ENCODE measurements at places on chromosomes 4 and X. TPM values are rescaled to one million over a fixed set of nuclear protein-coding genes. Genes with fewer than 3 reads are reported as not detected.

GRCh38 chr4:57443787-57444186 lies 333.6 kb upstream of the IGFBP7 start:
- no peak for DNase-seq

GRCh38 chr4:147963839-147964238 lies 232.0 kb downstream of the ARHGAP10 start:
- DNase-seq, result no peak

Gene ATP2B3
- not detected for total RNA-seq

DNA sequence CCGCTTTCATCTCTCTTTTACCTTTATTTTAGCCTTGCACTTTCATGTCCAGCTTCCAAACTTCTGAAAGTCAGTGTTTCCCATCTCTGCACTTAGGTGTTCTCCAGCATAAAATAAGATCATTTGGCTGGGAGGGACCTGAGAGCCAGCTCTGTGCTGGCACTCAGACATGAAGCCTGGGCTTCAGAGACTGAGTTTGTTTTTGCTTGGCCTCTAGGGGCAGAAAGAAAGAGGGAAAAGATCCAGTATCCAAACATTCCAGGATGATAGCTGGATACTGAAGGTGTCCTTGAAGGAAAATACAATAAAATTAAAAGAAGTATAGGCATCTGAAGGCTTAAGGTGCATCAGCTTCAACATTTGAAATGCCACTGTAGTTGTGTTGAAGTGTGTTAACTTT lies 202.4 kb upstream of the ZIC3 start:
- DNase-seq, result no peak

Gene BDH2
- total RNA-seq, result 19.7 TPM

GRCh38 chrX:2450681-2451080 lies 50.1 kb downstream of the DHRSX start:
- no peak for DNase-seq

Gene SPANXA2
- not detected for total RNA-seq

DNA sequence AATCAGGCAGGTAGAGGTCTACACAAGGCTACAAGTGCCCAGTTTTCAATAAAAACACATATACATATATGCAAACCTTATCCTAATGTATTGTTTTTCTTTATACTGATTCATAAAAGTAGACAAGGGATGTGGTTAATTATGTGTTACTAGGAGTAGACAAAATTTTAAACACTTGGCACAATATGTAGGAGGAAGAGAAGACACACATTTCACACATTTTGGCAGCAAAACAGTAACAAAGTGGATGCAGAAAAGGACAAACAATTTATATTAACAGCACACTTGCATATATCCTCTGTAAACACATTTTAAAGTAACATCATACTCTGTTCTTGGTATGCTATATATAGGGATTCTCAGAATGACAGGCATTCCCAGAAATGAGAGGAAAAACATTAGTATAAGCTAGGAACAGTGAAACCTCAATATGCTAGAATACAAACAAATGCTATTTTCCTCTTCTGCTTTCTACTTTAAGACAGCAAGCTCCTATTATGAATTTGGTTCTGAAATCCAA lies 63.8 kb downstream of the GPRIN3 start:
- no peak for DNase-seq

Gene ZFYVE28
- 0.95 TPM for total RNA-seq

- DNase-seq, result no peak
These were observed 16.6 kb upstream of the DDIT4L start for GRCh38 chr4:100206850-100207249.

DNA sequence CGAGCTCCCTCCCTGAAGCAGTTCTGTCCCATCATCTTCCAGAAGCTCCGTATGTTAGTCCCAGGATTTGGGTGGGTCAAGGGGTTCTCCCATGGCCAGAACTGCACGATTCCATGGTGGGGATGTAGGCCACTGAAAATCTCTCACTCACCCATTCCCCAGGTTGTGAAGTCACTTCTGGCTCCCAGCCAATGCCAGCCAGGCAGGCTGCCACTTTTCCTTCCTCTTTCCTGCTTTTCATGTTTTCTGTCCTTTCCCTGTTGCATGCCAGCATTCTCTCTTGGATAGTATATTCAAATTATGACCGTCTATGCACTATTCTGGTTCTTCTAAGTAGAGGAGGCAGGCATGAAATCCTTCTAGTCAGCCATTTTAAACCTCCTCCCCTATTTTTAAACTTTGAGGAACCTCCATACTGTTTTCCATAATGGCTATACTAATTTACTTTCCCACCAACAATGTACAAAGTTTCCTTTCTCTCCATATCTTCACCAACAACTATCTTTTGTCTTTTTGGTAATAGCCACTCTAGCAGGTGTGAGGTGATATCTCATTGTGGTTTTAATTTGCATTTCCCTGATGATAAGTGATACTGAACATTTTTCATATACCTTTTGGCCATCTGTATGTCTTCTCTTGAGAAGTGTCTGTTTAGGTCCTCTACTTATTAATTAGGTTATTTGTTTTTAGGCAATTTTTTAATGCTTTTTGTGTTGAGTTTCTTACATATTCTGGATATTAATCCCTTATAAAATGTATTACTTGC lies 182.1 kb upstream of the TET2 start:
- no peak for DNase-seq

GRCh38 chr4:11813951-11814446 lies 385.3 kb upstream of the HS3ST1 start:
- no peak for DNase-seq

Gene CT45A5
- not detected for total RNA-seq

DNA sequence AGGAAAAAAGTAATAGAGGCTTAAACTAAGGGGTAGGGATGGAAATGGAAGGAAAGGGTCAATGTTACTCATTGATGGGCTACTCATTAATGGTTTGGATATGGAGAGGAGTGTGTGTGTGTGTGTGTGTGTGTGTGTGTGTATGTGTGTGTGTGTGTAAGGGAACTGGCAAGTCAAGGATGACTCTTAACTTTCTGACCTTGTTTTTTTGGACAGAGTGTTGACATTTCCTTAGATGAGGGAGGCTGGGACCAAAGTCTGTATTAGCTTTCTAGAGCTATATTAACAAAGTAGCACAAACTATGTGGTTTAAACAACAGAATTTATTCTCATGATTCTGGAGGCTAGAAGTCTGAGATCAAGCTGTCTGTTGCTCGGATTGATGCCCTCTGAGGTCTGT lies 202.7 kb downstream of the GBA3 start:
- DNase-seq, result no peak

GRCh38 chr4:152935631-152936445 lies at the start of gene FHDC1:
TSS of gene FHDC1 (plus strand) at chr4:152936323. CDS start at chr4:152943058, 6,735 bp downstream.
- no peak for DNase-seq

DNA sequence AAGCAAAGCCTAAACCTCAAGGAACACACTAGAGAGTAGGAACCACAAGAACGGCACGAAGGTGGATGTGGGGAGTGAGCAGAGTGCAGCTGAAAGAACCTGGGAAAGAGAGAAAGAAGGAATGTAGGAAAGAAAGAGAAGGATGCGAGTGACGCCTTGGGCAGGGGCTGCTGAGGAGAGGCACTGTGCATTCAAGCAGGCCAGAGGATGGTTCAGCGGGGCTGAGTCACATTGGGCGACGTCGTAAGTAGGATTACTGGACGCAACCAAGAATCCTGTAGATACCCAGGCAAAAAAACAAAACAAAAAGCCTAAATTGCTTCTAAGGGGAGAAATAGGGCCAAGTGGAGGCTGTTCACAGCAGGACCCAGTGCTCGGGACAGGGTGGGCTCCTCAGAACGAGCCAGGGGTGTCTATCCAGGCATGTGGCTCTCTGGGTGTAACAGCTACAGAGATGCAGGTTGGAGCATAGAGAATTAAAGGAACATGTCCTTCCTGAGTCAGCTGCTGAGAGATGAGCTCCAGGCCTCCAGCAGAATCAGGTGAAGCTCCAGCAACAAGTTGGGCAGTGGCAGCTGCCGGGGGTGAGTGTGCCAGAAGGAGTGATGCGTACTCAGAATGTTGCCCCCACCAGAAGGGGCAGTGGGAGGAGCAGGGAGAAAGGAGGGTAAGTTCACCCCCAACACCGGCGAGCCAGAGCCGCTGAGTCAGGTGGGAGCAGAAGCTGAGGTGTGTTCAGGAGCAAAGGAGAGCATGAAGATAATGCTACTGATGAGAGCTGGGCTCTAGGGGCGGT lies 38.6 kb downstream of the NELFA start:
- no peak for DNase-seq

- DNase-seq, result no peak
These were observed 104.2 kb upstream of the TLR2 start for GRCh38 chr4:153579872-153580271.

Gene TSPAN5
- total RNA-seq, result 0.45 TPM

- DNase-seq, result no peak
These were observed 5.4 kb upstream of the CXCR3 start for GRCh38 chrX:71623714-71624113.
